Upper lobe of left lung (tissue), 6 donors: ENCODE measurements at places on chromosomes 5 and 9. TPM values are rescaled to one million over a fixed set of nuclear protein-coding genes. Genes with fewer than 3 reads are reported as not detected.

The TNFSF15 gene
- 5.9 TPM for total RNA-seq

The MARCHF11 gene
- not detected for total RNA-seq

The NEUROG1 gene
- total RNA-seq, result not detected

The ZNF658 gene
- 5.5 TPM for total RNA-seq

The TAF1L gene
- total RNA-seq, result not detected

The CCT5 gene
- total RNA-seq, result 49.2 TPM

The AQP3 gene
- total RNA-seq, result 105 TPM

The UBAC1 gene
- total RNA-seq, result 56.6 TPM

The SEC16A gene
- 64.1 TPM for total RNA-seq

The IFNB1 gene
- not detected for total RNA-seq

The FCHO2 gene
- total RNA-seq, result 95.9 TPM

The DCTN3 gene
- 81.9 TPM for total RNA-seq

The CCL21 gene
- 92.0 TPM for total RNA-seq

The FGF1 gene
- 1.3 TPM for total RNA-seq

The ZNF879 gene
- total RNA-seq, result 3.7 TPM

The HSD17B3 gene
- total RNA-seq, result not detected

The EIF4EBP3 gene
- total RNA-seq, result 19.5 TPM

The JAKMIP2 gene
- total RNA-seq, result 0.91 TPM

The OBP2B gene
- not detected for total RNA-seq

The PCDHA2 gene
- total RNA-seq, result 0.13 TPM

The DNM1 gene
- total RNA-seq, result 17.8 TPM

The BARHL1 gene
- total RNA-seq, result not detected

The PAPPA gene
- total RNA-seq, result 1.0 TPM

The ECM2 gene
- 11.3 TPM for total RNA-seq

The CCDC180 gene
- 30.0 TPM for total RNA-seq

The ADGRD2 gene
- not detected for total RNA-seq

The ROR2 gene
- total RNA-seq, result 3.2 TPM

The ACOT12 gene
- total RNA-seq, result not detected

The PCDHB7 gene
- total RNA-seq, result 0.30 TPM

The STPG3 gene
- not detected for total RNA-seq

The OLFML2A gene
- total RNA-seq, result 17.8 TPM

The EQTN gene
- total RNA-seq, result not detected

The SELENOP gene
- total RNA-seq, result 828 TPM

The DAB2 gene
- total RNA-seq, result 100 TPM

The PRRX2 gene
- total RNA-seq, result not detected

The NDST1 gene
- 81.7 TPM for total RNA-seq

The PTGES gene
- 3.3 TPM for total RNA-seq

The GARNL3 gene
- 6.2 TPM for total RNA-seq

The TTC39B gene
- total RNA-seq, result 29.3 TPM

The AGXT2 gene
- not detected for total RNA-seq

The PPP2R2B gene
- 7.4 TPM for total RNA-seq

The NMUR2 gene
- 0.09 TPM for total RNA-seq

The CAMK2A gene
- total RNA-seq, result 0.29 TPM

The KCNV2 gene
- total RNA-seq, result not detected

The TNC gene
- total RNA-seq, result 53.5 TPM

The LIX1 gene
- not detected for total RNA-seq

The PLPPR1 gene
- total RNA-seq, result 2.1 TPM

The CNTNAP3B gene
- total RNA-seq, result 26.9 TPM

The TTC1 gene
- 35.6 TPM for total RNA-seq

The DNAI1 gene
- total RNA-seq, result 25.0 TPM

The ENHO gene
- not detected for total RNA-seq

The HRH2 gene
- 3.8 TPM for total RNA-seq

The MARVELD2 gene
- total RNA-seq, result 30.9 TPM
